ENCODE measurements at places on chromosomes 1 and 21.

DNA sequence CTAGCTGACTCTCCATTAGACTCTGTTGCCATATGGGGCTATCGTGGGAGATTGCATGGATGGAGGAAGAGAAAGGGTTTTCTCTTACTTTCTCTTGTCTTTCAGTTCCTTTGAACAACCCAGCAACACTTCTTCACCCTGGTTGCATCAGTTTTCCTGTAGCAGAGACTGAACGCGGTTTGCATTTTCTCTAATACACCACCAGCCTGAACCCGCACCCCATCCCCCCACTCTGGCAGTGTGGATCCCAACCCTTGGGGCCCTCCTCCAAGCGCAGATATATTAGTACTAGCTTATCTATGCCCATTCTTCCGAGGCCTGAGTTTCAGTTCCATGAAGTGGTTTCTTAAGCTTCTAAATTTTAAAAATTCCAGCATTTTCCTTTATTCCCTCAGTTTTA lies 12.6 kb downstream of the DR1 start:
- no peak for DNase-seq

GRCh38 chr1:206446688-206447421 lies 23.4 kb upstream of the IKBKE start:
- DNase-seq, result no peak

- peak; percentile 52 for DNase-seq
Observed at GRCh38 chr1:161486806-161487741, 18.2 kb upstream of the FCGR2A start.

DNA sequence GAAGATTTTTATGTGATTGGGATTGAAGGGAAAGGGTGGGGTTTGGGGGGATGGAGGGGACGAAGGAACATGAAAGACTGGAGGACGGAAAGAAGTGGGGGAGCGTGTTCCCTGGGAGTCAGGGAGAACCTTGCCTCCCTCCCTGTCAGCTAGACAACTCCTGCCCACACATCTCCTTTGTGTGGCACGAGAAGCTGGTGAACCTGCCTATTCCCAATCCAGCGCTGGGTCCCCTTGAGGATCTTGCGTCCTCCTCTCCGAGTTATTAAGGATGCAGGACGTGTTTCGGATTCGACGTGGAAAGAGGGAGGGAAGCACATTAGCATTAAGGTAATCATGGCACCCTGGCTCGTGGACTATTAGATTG lies 1.4 kb downstream of the LRRC7 start:
- DNase-seq, result no peak

DNA sequence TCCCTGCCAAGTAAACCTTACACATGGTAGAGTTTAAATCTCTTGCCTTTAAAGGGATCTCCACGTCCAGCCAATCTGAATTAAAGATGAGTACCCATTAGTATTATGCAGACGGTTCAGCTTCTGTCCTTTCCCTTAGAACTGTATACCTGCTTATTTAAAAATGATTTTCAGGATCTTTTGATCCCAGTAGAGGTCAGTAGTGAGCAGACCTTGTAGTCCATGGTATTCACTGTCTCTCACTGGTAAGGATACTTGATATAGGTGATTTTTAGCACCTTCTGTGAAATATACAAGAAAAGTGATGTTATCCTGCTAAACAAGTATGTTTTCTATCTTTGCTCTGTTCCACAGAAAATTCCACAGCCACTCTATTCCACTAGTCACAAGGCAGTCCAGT lies 1211.6 kb upstream of the ADGRL4 start:
- DNase-seq, result no peak
